Tongue (tissue), 3 donors: ENCODE measurements at places on chromosomes 3 and 15. TPM values are rescaled to one million over a fixed set of nuclear protein-coding genes. Genes with fewer than 3 reads are reported as not detected.

The GPR87 gene
- 2.3 TPM for total RNA-seq

The PPM1L gene
- 37.3 TPM for total RNA-seq

The CLDN18 gene
- 0.62 TPM for total RNA-seq

The PRR20G gene
- not detected for total RNA-seq

The RSL24D1 gene
- total RNA-seq: 88.9 TPM

The ZNF385D gene
- total RNA-seq: 5.4 TPM

The DPPA2 gene
- not detected for total RNA-seq

The LMAN1L gene
- total RNA-seq: not detected

The ZDHHC23 gene
- total RNA-seq: 4.7 TPM

The CD200 gene
- total RNA-seq: 10.2 TPM

The PLA1A gene
- 0.31 TPM for total RNA-seq

The CLEC3B gene
- total RNA-seq: 57.1 TPM

The ASB14 gene
- 3.4 TPM for total RNA-seq

The TMEM44 gene
- 19.4 TPM for total RNA-seq

The ACAN gene
- 12.6 TPM for total RNA-seq

The SPINK8 gene
- total RNA-seq: not detected

The RPL39L gene
- 3.0 TPM for total RNA-seq

The TMEM62 gene
- total RNA-seq: 16.6 TPM

The SPATA12 gene
- not detected for total RNA-seq

The SLCO2A1 gene
- total RNA-seq: 1.5 TPM

The TLR9 gene
- not detected for total RNA-seq

The SI gene
- total RNA-seq: not detected

The GNAT1 gene
- not detected for total RNA-seq

The ZPLD1 gene
- not detected for total RNA-seq

The HDAC11 gene
- total RNA-seq: 21.8 TPM

The DGKG gene
- total RNA-seq: 2.2 TPM

The TTC21A gene
- 2.8 TPM for total RNA-seq

The MFGE8 gene
- 53.5 TPM for total RNA-seq

The STAC gene
- total RNA-seq: 32.6 TPM

The LIPC gene
- 1.0 TPM for total RNA-seq

The ZNF660 gene
- 3.4 TPM for total RNA-seq

The CPNE9 gene
- not detected for total RNA-seq

The IQCF5 gene
- not detected for total RNA-seq

The EOMES gene
- 0.31 TPM for total RNA-seq

The GHSR gene
- total RNA-seq: not detected

The HEG1 gene
- total RNA-seq: 67.7 TPM

The MKRN3 gene
- 2.7 TPM for total RNA-seq

The EPHA3 gene
- 65.6 TPM for total RNA-seq

The DLEC1 gene
- 0.10 TPM for total RNA-seq
